ENCODE measurements at places on chromosomes 4 and X.

- DNase-seq, result peak; percentile 32
Measured at GRCh38 chr4:83582289-83582785, 46.4 kb downstream of the GPAT3 start.

- no peak for DNase-seq
Measured at GRCh38 chrX:98068024-98068580, 1184.4 kb downstream of the RPA4 start.

- peak; percentile 16 for DNase-seq
Measured at GRCh38 chrX:7941390-7942042, 14.3 kb upstream of the PNPLA4 start.

GRCh38 chr4:3423952-3424351 lies 17.8 kb upstream of the HGFAC start:
- DNase-seq, result no peak

GRCh38 chr4:31021008-31021407 lies 300.8 kb downstream of the PCDH7 start:
- no peak for DNase-seq

DNA sequence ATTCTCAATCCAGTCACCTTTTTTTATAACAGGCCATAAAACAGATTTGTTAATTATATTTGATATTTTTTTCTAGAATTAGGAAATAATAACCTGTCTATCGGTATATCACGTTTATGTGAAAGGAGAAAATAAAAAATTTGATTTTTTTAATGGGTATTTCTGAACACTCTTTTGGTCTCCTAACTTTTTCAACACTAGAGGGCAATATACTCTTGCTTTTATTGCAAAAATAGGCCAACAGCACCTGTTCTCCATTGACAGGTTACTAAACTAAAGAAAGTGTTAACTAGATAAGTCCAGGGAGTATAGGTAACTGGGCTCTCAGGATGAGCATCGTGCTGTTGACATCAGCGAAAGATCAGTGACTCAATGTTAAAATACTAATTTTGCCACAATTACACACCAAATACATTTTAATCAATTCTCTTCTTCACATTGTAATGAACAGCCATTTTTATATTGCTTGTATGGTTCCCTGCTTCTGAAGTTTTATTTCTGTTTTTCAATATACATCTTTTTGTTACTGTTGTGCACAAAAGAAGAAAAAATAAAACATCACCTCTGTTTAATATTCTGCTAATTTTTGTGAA lies 22.8 kb downstream of the NDST4 start:
- no peak for DNase-seq

Measured in testis (tissue), 5 donors.